ENCODE measurements at places on chromosomes 5 and 9.

DNA sequence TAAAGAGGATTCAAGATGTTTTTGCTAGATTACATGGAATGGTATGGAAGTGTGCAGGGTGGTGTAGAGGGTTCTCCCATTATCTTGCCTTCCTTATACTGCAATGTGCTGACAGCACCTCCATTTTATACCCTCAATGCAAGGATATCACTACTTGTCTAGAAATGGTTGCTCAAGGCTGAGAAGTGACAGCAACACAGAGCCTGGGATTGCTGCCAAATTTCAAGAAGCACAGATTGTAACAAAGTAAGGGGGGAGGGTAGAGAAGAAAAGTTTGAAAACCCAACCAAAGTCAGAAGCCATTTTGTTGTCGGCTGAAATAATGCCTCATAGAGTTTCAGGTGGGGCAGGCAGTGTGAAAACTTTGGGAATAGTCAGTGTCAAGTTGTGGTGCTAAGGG, 29.8 kb downstream of the PCDHAC2 start:
- DNase-seq: no peak

DNA sequence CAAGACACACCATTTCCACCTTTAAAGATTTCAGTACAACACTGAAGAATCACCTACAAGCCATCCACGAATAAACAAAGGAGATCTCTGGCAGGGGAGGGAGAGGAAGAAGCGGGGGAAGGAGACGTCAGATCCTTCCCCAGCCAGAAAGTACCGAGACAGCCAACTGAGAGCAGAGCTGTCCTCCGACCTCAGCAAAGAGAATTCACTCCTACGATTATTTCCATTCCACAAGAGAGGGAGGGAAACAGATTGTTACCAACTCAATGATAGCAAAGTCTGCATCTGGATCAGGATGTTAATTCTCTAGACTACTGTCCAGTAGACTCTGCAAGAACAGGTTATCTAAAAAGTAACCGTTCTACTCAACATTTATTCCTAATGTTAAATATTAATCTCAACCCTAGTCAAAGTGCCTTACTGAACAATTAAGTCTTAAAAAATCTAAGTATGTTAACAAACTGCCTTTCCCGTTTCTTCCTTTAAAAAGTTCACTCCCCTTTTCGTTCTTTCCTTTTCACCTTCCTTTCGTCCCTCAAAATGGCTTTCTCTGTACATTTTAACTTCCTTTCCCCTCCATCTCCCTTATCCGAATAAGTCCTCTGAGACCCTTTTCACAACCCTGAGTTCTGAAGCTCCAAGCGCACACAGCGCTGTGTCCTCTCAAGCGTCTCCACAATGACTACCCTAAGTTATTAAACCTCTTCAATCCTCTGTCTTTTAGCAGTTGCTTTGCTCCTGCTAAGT, 1.4 kb downstream of the CHD1 start:
- peak; percentile 57 for DNase-seq

GRCh38 chr9:78368236-78368635, 71.3 kb downstream of the PSAT1 start:
- no peak for DNase-seq

DNA sequence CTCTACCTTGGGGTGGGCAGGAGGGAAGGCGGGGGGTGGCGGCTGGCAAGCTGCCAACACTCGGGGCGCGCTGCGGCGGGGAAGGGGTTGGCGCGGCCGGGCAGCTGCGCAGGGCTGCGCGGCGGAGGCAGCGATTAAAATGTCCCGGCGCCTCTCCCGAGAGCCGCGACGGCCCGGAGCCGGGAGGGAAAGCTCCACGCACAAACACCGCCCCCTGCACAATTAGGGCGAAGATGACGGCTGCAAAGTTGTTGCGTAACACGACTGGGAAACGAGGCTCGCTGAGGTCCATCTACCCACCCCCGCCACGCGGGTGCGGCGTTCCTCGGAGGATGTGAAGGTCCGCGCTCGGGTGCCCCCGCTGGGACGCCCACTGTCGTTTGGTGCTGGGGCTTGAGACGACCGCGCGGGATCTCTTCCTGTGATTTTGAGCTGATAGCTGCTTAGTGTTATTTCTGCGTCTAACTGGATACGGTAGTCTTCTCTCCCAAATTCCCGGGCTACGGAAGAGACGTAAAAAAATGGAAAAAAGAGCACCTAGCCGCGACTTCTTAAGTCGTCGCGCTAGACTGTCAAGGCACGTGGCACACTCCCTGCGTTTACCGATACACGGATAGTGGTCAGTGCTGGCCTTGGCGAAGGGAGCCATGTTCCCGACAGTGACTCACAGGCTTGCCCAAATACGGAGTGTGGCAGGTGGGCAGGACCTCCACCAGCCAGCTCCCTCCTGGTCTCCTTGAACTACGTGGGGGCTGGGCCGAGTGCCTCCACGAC, 958 bp upstream of the NFIL3 start:
- peak; percentile 78 for DNase-seq

DNA sequence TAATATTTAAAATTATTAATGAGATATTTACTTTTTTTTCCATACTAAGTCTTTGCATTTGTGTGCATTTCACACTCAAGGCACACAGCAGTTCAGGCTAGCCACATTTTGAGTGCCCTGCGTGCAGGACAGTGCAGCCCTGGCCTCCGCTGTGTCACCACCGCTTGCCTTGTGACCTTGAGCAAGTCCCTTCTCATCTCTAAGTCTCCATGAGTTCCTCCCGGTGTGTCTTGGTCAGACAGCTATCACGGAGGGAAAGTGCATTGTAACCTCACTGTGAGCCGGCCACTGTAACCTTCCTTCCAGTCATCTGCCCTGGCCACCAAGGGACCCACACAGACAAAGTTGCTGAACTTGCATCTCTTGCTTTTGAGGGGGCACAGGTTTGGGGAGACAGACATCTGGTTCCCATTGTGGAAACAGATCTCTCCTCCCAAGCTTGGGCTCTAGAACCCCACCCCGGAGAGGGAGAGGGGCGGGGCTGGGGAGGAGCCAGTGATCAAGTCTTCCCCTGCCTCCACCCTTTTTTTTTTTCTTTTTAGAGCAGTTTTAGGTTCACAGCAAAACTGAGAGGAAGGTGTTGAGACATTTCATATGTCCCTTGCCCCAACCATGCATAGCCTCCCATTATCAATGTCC, 96.8 kb downstream of the C9orf50 start:
- DNase-seq: no peak

- DNase-seq: no peak
These were observed 43.9 kb downstream of the FYB1 start for GRCh38 chr5:39175273-39175955.

- DNase-seq: no peak
These were observed 89.4 kb downstream of the MACROH2A1 start for GRCh38 chr5:135309391-135310327.

DNA sequence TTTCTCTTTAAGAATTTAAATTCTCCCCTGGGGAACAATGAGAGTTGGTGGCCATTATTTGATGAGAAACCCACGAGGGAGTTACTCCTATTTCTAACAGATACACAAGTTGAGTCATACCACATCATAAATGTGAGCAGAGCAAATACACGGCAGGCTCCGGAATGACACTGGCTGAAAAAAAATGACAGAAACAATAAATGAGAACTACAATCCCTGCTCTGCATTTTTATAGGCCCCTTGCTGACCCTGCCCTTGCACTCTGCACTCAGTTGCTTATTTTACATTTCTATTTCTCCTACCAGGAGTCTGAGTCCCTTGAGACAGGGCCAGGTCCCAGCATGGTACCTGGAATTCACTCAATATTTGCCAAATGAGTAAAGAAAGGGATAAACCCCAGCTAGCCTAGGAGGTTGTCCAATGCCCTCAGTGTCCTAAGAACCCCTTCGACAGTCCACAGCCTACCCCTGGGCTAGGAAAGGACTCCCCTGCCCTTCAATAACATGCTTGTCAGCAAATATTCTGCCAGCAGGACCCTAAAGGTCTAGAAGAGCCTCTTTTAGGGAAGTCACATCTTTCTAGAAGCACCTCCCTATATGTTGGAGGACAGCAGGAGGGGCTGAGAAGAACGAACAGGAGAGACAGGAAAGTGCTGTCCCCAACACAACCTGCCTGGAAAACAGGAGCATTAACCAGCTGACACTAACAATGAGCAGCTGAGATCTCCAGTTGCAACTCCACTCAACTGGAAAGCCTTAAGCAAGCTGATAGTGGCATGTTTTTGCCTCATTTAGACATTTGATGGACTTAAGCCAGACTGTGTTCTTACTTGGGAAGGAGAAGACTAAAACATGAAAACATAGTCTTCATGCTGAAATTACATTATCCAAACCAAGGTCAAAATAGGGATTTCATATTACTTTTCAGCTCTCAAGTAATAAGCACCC, 191.2 kb downstream of the ACTL7B start:
- DNase-seq: no peak

DNA sequence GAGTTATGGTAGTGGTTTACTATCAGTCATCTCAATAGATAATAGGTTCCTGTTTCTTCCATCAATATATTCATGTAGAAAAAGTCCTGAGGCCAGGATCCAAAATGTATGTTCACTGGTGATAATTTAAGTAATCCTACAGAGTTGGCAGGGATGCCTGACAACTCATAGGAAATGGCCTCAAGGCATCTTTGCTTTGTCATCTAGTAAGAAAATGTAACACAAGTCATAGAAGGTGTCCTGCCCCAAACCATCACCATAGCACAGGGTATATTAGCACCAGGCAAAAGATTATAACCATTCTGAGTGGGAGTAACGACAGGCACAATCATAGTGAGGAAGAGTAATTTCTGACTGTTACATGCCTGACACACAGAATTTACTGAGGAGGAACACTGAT, 257.0 kb downstream of the TMEM167A start:
- no peak for DNase-seq

- no peak for DNase-seq
These were observed 198.1 kb downstream of the ENC1 start for GRCh38 chr5:74442466-74442865.
